Stimulated activated CD8-positive, alpha-beta memory T cell treated with anti-CD3 and anti-CD28 coated beads, Interleukin-4, amount 100 ng/mL, for 1 hour (primary cell): ENCODE measurements at places on chromosomes 5 and 9.

DNA sequence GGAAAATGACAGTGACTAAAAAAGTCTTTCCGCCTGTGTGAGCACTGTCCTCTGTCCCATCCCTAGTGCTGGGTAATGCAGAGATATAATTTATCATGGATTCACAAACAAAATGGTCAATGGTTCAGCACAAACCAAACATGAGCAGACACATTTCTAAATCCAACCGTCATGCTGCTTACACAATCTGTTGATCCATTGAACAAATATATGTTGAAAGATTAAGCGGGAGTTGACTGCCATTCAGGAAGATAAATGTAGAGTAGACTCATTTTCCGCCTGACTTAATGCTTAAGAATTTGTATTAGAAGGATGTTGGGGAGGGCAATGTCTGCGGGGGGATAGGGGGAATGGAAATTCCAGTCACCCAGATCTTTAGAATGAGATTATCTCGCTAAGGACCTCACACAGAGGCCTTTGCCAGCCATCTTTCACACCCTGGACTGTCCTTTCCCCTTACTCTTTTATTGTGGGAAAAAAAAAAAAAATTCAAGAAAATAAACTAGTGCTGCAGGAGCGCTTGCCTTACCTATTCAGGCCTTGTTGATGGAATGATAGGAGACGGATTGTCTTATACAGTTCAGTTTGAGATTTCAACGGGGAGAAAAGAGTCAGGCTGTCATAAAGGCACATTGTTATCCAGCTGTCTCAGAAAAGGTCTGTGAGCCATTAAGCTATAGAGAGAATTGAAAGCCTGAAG lies 153.7 kb downstream of the TLE1 start:
- DNase-seq: no peak

DNA sequence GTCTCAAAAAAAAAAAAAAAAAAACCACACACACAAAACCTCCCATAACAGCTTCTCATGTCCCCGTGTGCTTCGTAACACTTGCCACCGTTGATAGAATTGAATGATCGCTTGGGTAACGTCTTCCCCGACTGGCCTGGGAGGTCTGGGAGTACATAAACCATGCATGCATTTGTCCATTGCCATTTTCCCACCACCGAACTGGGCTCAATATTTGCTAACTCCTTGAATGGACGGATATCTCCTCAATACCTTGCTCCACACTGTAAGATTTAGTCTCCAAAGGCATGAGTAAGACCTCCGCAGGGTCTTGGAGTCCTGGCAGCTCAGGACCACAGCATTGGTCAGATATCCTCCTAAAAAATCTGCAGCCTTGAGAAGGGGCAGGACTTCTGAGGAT lies 3.2 kb upstream of the P4HA2 start:
- DNase-seq: no peak

DNA sequence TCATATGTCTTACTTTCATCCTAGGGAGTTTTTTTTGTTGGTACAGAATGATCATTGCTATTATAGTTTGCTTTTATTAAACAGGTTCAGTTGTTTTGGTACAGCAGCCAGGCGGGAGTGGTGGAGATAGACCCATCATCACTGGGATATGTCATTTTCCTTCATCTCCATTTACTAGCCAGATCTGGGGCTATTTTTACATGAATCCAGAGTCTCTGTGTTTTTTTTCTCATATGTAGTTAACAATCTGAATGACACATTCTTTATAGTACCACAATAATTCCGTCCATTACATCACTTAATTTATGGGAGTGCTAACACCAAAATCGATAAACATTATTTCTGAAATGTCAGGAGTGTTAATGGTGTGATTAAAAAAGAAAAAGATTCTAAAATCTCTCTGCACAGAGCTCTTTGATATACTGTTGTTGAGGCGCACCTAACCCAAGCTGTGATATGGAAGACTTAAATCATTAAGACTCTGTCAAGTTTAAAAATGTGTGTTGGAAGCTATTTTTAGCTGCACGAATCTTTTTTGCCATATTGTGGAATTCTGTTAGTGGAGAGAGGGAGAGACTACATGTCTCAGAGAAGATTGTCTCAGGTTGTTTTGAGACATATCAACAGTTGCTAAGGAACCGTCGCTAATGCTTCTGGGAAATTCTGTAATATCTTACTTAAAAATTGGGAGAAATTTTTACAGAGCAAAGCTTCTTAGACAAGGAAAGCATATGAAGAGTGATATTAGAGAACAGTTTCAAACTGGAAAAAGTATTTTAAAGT lies 59.6 kb downstream of the RPS23 start:
- DNase-seq: no peak

DNA sequence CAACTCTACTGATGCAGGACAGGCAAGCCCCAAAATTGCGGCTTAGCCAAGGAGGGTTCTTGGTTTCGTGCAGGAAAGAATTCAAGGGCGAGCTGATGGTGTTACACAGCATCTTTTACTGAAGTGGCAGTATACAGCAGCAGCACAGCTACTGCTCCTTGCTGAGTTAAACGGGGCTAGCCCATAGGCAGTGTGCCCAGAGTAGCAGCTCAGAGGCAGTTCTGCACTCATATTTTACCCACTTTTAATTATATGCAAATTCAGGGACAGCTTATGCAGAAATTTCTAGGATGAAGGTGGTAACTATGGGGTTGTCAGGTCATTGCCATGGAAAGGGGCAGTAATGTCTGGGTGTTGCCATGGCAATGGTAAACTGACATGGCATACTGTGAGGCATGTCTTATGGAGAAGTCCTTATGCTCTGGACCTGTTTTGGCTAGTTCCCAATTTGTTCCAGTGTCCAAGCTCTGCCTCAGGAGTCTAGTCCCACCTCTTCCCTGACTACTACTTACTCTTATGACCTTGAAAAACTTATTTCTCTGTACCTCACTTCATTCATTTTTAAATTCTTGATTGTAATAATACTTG lies 2.0 kb upstream of the SPINK9 start:
- no peak for DNase-seq

- DNase-seq: no peak
Measured at GRCh38 chr5:150484964-150485692, 22.8 kb upstream of the NDST1 start.
